ENCODE measurements at places on chromosomes 2 and 18.
A peak's percentile ranks its signal among the peaks of the same experiment; 100 is the strongest.

GRCh38 chr2:75808793-75809535 lies 98.2 kb upstream of the GCFC2 start:
- no peak for DNase-seq

GRCh38 chr2:75260946-75261345 lies 61.6 kb upstream of the TACR1 start:
- DNase-seq: no peak

- DNase-seq: no peak
Measured at GRCh38 chr2:20745924-20746555, 76.9 kb downstream of the LDAH start.

GRCh38 chr18:1090758-1091157 lies 186.1 kb downstream of the ADCYAP1 start:
- DNase-seq: no peak

GRCh38 chr2:194096402-194096801 lies 1560.6 kb upstream of the SLC39A10 start:
- DNase-seq: no peak

DNA sequence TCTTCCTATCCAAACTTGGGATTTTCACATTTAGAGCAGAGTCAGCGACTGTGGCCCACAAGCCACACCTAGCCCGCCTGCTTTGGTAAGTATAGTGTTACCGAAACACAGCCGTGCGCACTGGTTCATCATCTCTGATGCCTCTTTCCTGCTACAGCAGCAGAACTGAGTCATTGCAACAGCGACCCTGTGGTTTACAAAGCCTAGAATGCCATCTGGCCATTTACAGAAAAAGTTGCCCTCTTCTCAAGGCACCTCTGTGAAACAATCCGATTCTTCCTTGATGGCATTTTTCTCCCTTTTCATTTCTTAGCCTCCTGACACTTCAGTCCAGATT lies 10.7 kb upstream of the IAH1 start:
- DNase-seq: no peak

- DNase-seq: no peak
Measured at GRCh38 chr2:45919160-45919650, 267.7 kb downstream of the PRKCE start.

GRCh38 chr2:119440501-119440870 lies 8.8 kb downstream of the TMEM37 start:
- no peak for DNase-seq

GRCh38 chr2:163732727-163733126 lies 3.1 kb downstream of the FIGN start:
- DNase-seq: no peak

DNA sequence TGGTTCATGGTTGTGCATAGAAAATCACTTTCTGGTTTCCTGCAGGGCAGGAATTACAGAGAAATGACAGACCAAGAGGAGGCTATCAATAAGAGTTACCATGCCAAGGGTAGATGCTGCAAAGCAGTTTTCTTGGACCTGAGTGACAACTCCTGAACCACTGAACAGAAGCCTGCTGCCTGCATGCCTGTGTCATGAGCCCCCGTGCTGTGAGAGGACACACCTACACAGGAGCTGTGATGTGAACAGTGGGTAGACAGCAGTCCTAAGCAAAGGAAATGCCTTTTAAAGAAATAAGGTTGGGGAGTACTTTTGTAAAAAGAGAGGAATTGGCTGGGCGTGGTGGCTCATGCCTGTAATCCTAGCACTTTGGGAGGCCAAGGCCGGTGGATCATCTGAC lies 54.2 kb upstream of the CREB1 start:
- DNase-seq: no peak

DNA sequence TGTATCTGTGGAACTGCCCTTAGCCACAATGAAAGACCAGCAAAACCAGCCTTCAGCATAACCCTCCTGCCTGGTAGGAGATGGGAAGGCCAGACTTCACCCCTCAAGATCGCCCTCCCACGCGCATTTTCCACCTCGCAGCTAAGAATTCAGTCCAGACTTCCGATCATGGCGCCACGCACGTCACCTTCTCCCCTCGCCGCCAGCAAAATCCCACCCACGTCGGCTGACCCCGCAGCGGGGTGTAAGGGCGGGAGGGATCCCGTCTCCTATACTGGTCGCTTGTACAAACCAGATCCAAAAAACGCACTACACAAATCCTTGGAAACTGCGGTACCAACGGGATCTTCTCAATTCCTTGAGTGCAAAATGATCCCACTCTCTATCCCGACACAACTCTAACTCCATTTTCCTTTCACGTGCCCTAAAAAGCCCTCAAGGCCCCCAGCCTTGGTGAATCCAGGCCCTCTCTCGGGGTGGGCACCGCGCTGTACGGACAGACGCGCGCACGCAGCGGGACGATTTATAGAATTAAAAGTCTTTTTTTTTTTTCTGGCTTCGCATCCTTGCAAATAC lies 1.0 kb upstream of the BMPR2 start:
- peak; percentile 21 for DNase-seq

Data from stimulated activated CD4-positive, alpha-beta T cell treated with anti-CD3 and anti-CD28 coated beads, TNF-alpha, amount 100 ng/mL, for 4 hours (primary cell).